ENCODE measurements at places on chromosomes 11 and 22.

DNA sequence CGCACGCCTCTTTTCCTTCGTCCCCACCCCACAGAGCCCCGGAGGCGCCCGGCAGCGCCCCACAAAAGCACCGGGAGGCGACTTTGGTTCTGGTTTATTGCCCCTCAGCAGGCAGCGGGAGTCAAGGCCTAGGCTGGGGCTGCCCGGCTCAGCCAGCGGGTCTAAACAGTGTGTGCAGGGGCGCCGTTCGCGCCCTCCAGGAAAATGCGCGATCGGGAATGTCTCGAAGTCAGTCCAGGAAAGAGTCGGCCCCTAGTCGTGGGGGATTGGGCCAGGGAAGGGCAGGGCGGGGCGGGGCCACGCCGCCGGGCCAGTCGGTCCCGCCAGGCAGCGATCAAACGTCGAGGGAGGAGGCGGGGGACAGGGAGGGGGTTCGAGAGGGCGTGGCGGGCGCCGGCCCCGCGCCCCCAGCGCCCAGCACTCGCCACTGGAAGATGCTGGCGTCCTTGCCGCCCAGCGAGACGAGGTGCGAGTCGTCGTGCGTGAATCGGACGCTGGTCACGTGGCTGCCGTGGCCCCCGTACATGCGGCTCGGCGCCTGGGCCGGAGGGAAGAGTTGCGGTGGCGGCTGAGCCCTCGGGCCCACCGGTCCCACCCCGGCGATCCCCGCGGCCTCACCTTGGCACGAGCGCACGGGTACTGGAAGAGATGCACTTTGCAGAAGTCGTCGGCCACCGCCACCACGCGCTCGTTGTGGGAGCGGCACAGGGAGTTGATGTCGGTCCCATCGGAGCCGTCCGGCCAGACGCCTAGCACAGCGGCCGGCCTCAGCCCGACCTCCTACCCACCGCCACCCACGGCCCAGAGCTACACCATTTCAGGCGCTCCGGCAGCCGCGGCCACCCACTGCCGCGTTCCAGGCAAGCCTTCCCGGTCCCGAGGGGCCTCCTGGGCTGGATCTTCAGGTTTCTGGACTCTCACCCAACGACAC is 741 bp upstream of the MTA2 start:
- DNase-seq: peak; percentile 59

DNA sequence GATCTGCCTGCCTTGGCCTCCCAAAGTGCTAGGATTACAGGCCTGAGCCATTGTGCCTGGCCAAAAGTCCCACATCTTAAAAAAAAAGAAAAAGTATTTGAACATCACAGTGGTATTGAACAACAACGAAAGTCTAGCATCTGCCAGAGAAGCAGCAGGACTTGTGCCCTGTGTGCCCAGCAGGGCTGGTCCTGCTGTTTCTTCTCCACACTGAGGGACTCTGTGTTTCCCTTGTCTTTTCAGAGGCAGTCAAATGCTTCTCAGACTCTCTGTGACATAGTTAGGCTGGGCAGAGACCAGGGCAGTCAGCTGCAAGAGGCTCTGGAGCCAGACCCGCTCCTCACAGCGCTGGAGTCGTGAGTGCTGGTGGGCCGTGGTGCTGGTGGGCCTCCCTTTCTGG is 56.2 kb downstream of the SBF1 start:
- DNase-seq: no peak

- peak; percentile 92 for DNase-seq
These were observed 39.1 kb upstream of the SHISAL1 start for GRCh38 chr22:44351685-44352377.

GRCh38 chr11:110833033-110833484 is 120.8 kb upstream of the ARHGAP20 start:
- peak; percentile 59 for DNase-seq

DNA sequence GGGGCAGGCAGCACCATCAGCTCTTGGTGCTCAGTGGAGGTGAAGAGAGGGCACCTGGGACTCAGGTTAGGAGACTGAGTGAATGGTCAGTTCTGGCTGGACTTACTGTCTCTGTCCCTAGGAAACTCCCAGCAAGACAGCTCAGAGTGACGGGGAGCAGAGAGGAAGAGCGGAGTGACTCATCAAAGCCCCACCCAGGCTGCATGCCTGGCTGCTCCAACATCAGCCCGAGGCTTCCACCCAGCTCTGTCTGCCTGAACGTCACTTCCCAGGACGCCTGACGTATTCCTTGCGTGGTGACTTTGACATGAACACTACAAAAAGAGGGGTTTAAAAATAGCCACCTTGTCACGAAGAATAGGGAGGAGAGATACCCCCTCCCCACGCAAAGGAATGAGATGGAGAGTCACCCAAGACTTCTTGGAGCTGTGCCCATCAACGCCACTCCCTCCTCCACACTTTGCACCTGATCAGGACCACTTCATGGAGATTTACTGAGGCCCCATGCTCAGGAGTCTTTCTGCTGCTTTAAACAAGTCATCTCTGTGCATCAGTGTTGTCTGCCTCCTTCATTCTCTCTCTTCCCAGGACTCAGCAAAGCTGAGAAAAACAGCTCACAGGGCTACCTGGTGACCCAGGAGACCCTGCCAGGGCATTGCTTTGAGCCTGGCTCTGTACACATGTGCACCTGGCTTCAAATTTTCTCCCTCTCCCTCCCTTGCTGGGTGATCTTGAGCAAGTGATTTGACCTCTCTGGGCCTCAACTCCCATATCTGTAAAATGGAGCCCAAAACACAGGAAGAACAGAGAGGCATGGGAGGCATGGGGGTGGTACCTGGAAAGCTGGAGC is 83.1 kb downstream of the MN1 start:
- DNase-seq: peak; percentile 96

GRCh38 chr11:19506816-19507486 is 205.7 kb upstream of the NAV2 start:
- no peak for DNase-seq

DNA sequence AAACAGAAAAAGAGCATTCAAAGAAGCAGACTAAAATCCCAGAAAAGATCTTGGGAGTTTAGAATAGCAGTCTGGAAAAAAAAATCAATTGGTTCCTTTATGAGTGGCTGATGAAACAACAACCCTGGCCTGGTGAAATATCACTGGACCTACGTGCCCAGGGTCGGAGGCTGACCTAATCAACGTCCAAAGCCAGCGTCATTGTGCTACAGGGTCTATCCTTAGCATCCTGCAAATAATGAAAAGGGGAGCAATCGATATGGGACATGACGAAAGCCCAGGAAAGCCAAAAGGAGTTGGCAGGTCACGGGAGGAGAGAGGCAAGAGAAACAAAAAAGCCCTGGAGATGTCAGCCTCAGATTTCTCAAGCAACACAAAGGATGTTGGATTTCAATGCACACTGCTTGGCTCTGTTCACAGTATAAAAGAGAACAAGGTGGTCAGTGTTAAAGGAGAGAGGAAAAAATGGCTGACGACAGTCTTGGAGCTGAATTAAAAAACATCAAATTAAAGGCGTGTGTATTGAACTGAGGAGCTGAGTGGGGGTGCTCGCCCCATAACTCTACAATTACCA is 148.8 kb downstream of the BLID start:
- DNase-seq: no peak

- DNase-seq: peak; percentile 13
These were observed 2.3 kb downstream of the SHANK3 start for GRCh38 chr22:50674606-50675552.

GRCh38 chr11:114162719-114163123 is 103.2 kb downstream of the ZBTB16 start:
- peak; percentile 71 for DNase-seq

GRCh38 chr11:117441146-117441975 is 113.7 kb downstream of the CEP164 start:
- no peak for DNase-seq

DNA sequence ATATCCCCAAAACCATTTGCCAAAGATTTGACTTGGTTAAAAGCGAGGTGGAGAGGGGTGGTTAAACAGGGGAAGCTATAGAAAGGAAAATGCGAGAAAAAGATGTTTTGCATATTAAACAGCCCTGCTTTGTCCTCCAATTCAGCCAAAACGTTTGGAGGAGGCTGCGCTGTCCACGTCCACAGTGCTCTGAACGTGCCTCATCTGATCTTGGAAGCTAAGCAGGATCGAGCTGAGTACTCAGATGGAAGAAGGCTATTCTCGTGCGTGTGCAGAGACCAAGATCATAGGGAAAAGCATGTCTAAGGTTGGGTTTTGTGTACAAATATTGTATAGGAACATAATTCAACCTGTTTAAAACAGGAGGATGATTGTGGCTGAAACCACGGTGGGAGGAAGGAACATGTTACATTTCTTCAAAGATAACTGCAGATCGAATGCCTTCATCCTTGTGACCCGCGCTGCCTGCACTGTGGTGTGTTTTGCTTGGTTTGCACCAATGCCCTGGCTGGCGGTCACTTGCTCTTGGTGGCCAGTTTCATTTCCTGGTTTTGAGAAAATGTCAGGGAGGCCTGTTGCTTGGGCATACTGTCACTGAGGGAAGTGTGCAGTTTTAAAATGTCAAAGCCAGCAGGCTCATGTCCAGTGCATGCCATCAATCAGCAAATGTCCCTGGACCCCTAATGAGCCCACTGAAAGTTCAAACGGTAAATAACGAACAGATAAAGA is 40.4 kb downstream of the FLI1 start:
- no peak for DNase-seq

GRCh38 chr11:95585752-95586077 is 203.9 kb downstream of the FAM76B start:
- peak; percentile 53 for DNase-seq

DNA sequence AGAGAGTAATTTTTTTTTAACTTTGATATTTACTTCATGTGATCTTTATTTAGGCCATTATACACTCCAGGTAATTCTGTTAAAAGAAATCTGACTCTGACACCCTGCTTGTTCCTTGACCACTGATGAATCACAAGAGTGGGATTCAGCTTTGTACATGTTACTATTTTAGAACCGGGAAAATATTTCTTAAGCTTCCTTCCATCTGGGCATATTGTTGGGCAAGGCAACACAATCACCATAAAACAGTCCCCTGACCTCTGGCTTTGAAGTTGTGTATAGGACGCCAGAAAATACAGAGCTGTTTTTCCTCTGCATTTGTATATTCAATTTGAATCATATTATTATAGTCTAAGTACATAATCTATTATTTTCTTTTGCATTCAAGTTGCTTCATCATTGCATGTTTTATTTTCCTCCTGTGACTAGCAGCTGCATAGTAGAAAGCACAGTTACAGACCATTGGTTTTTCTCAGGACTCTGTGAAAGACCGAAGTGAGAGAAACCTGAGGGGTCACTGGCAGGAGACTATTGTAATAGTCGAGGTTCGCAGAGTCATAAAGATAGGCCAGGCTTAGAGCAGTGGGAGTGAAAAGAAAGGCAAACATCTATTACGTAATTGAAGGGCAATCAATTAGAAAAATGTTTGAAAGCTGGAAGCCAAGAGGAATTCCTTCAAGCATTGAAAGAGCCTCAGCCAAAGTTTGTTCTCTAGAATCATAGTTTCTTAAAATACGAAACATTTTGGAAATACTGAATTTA is 51.8 kb upstream of the SLC36A4 start:
- DNase-seq: no peak

GRCh38 chr11:64239662-64240434 is 1.0 kb upstream of the FKBP2 start:
- no peak for DNase-seq

DNA sequence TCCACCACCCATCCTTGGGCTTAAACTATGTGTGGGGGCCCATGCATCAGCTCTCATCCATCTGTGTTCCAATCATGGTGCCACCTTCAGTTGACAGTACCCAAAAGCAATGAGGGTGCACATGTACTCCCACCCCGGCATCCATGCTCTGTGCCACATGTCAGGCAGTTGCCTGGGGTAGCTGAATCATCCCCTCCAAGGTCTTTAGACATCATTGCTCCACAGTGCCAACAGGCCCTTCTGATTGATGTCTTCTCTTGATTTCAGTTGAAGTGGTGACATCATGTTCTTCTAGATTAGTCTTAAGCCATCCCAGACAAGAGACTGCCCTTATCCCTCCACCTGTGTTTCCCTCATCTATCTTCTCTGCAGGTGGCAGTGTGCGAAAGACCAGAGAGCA is 42.5 kb downstream of the TMPRSS5 start:
- peak; percentile 58 for DNase-seq

- DNase-seq: no peak
These were observed 438.9 kb downstream of the TBC1D22A start for GRCh38 chr22:47201186-47201995.

DNA sequence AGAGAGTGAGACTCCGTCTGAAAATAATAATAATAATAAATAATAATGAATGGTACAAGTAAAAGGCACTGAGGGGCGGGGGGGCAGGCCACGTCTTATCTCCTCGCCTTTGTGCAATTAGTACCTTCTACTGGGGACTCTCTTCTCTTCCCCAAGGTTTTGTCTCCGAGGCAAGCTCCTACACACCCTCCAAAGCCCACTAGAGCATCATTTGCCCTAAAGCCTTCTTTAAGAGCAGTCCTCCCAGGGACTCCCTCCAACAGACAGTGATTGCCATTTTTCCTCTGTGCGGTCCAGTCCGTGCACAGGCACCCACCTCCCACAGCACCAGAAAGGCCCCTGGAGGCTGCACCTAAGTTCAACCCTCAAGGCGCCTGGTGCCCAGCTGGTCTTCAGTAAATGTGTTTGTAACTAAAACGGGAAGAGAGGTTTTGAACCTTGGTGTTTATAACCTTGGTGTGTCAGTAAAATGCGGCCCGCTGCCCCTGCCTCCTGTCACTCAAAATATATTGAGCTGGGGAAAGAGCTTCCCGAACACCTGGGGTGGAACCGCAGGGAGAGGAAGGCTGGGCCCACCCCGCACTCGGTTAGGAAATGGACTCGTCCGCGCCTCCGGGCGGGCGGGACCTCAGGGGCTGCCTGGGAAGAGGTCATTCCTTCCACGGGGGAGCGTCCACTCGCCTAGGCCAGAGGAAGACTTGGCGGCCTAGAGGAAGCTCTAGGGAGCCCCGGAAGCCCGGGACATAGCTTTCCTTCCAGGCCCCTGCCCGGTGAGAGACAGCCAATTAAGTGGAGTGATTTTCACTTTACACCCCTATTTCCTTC is 4.7 kb upstream of the KDELR3 start:
- no peak for DNase-seq

DNA sequence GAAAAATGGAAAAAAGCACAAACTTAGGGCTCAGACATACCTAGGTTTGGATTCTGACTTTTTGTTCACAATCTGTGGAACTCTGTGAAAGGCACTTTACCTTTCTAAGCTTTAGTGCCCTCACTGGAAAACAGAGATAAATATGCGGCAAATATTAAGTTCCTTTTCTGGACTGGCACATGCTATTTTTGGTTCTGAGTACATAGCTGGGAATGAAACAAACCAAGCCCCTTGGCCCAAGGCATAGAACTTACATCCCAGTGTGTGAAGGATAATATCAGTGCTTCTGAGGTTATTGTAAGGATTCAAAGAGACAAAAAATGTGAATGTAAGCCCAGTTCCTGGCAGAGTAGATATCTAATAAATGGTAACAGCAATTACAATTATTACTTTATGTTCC is 227.5 kb downstream of the ADAMTS15 start:
- no peak for DNase-seq

Data from ELR (cell line).